ENCODE measurements at places on chromosomes 2 and 18. TPM values are rescaled to one million over a fixed set of nuclear protein-coding genes. Genes with fewer than 3 reads are reported as not detected.
A peak's percentile ranks its signal among the peaks of the same experiment; 100 is the strongest.

- no peak for DNase-seq
- H3K4me1 ChIP-seq: no peaks in the 10 kb centered on the region
- no peak overlapping the region for H3K4me3 ChIP-seq
- no peaks in the 10 kb centered on the region for H3K27me3 ChIP-seq
- H3K27ac ChIP-seq: no peak overlapping the region
These were observed 427.6 kb downstream of the BCL11A start for GRCh38 chr2:60125611-60126426.

DNA sequence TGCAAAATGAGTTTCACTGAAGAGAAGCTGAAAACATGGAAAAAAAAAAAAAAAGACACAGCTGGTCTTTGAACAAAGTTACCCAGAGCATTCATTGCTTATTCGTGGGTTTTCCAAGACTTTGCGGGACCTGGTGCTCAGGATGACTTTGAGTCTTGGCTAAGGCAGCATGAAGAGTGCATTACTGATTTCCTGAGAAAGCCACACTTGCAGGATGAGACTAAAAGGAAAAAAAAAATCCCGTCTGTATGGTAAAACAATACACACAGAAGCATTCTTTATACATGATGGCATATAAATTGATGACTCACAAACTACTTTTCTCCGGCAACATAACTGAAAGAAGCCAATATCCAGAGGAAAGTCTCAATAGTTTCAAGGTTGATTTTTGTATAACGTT lies 195.4 kb downstream of the SPP2 start:
- H3K4me1 ChIP-seq: no peaks in the 10 kb centered on the region
- no peak overlapping the region for H3K27ac ChIP-seq
- H3K27me3 ChIP-seq: no peaks in the 10 kb centered on the region
- no peak overlapping the region for H3K4me3 ChIP-seq

- H3K27me3 ChIP-seq: no peaks in the 10 kb centered on the region
- no peaks in the 10 kb centered on the region for H3K36me3 ChIP-seq
- no peak overlapping the region for H3K27ac ChIP-seq
- peaks cover 6% of the 10 kb centered on the region for H3K4me1 ChIP-seq
- no peak for DNase-seq
These were observed 51.0 kb upstream of the FAM117B start for GRCh38 chr2:202583709-202584219.

GRCh38 chr18:32888306-32888705 lies 115.5 kb upstream of the KLHL14 start:
- no peak for DNase-seq
- H3K27ac ChIP-seq: no peak overlapping the region
- H3K4me1 ChIP-seq: no peaks in the 10 kb centered on the region
- H3K36me3 ChIP-seq: no peaks in the 10 kb centered on the region
- no peaks in the 10 kb centered on the region for H3K27me3 ChIP-seq

DNA sequence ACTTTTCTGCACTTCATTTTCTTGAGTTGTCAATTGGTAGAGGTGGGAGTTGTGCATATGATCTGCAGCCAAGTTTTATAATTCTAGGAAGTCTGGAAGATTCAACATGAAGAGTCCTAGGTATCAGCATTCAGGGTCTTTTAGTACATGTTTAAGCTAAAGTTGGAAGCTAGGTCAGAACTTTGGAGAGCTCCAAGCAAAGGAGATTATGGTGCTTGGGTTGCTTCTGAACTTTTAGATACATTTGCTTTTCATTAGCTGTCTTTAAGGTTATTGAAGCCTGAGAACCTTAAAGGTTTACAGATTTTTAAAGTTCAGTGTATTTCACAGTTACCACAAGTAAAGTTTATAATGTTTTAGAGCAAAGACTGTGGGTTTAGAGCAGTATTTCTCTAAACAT lies 85.5 kb downstream of the EPC2 start:
- no peak for DNase-seq
- H3K27ac ChIP-seq: no peak overlapping the region
- no peaks in the 10 kb centered on the region for H3K27me3 ChIP-seq
- H3K4me1 ChIP-seq: no peaks in the 10 kb centered on the region

- H3K4me1 ChIP-seq: no peaks in the 10 kb centered on the region
- H3K4me3 ChIP-seq: no peak overlapping the region
- H3K27ac ChIP-seq: no peak overlapping the region
- no peaks in the 10 kb centered on the region for H3K36me3 ChIP-seq
- DNase-seq: no peak
- no peaks in the 10 kb centered on the region for H3K27me3 ChIP-seq
These were observed 805.7 kb downstream of the SLC4A3 start for GRCh38 chr2:220433131-220433530.

DNA sequence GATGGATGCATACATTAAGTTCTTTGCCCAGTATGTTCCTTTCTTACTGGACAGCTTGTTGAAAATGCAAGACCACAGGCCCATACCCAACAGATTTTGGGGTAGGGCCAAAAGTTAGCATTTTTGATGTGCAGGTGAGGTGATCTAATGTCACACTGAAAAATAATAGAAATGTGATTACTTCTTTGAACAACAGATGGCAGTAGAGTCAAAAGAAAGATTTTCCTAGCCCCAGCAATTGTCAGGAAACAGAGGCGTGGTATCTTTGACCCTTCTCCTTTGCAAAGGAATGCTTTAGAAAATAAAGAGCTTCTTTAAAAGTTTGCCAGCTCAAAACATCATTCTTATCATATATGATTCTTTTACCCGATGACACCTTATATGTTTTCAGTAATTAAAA lies 343.6 kb upstream of the SYT4 start:
- no peak overlapping the region for H3K4me3 ChIP-seq
- DNase-seq: no peak
- no peak overlapping the region for H3K27ac ChIP-seq
- no peaks in the 10 kb centered on the region for H3K4me1 ChIP-seq

DNA sequence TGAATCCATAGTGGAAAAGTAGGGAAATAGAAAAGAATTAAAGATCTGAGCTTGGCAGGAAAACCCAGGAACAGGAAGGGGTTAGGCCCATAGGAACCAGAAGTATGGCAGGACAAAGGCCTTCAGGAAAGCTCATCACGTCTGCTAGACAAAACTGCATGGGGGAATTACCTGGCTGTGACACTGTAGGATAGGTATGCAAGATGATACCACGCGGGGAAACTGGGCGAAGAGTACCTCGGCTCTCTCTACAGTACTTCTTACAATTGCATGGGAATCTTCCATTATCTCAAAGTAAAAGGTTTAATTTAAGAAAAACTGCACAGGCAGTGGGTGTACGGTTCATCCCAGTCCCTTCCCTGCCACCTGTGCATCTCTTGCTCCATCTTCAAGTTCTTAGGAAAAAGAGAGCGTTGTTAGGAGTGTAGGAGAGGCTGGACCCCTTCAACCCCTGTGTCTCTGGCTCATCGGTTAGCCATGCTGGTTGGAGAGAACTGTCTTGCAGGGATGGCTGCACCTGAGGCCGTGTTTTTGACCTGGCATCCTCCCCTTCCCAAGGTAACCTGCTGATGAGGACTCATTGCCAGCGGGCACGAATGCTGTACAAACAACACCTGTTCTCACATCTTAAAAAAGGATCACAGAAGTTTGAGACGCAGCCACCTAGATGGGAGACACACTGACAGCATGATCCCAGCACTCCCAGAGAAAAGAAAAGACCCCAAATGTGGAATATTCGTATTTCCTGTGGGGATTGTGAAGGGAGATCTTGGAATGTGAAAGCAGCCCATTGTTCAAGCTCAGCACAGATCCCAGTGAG lies 120.5 kb upstream of the COPS8 start:
- no peaks in the 10 kb centered on the region for H3K36me3 ChIP-seq
- no peak overlapping the region for H3K4me3 ChIP-seq
- H3K4me1 ChIP-seq: peaks cover 3% of the 10 kb centered on the region
- H3K27me3 ChIP-seq: no peaks in the 10 kb centered on the region

DNA sequence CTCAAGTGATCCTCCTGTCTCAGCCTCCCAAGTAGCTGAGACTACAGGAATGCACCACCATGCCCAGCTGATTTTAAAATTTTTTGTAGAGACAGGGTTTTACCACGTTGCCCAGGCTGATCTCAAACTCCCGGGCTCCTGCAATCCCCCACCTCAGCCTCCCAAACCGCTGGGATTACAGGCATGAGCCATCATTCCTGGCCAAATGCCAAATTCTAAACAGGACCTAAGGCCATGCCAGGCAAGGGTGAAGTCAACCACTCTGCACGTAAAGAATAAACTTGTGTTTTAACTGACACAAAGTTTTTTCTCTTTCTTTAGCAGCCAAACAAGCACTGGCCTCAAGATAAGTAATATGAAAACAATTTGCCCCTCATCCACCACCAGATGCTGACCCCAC lies 37.4 kb upstream of the SATB2 start:
- no peak for DNase-seq
- no peak overlapping the region for H3K4me3 ChIP-seq
- H3K27me3 ChIP-seq: no peaks in the 10 kb centered on the region
- no peaks in the 10 kb centered on the region for H3K36me3 ChIP-seq
- no peak overlapping the region for H3K27ac ChIP-seq
- H3K4me1 ChIP-seq: no peaks in the 10 kb centered on the region

- no peaks in the 10 kb centered on the region for H3K36me3 ChIP-seq
- no peaks in the 10 kb centered on the region for H3K4me1 ChIP-seq
- peak overlapping the region; percentile 6 for H3K4me3 ChIP-seq
- no peaks in the 10 kb centered on the region for H3K27me3 ChIP-seq
- peak overlapping the region; percentile 35 for H3K27ac ChIP-seq
- no peak for DNase-seq
These were observed 13.4 kb upstream of the MAP3K2 start for GRCh38 chr2:127400897-127401756.

- no peak for DNase-seq
- no peaks in the 10 kb centered on the region for H3K36me3 ChIP-seq
- H3K27ac ChIP-seq: no peak overlapping the region
- peaks cover 2% of the 10 kb centered on the region for H3K4me1 ChIP-seq
- no peak overlapping the region for H3K4me3 ChIP-seq
These were observed 143.7 kb upstream of the CCDC68 start for GRCh38 chr18:55102958-55103456.

- no peaks in the 10 kb centered on the region for H3K36me3 ChIP-seq
- no peak overlapping the region for H3K27ac ChIP-seq
- H3K27me3 ChIP-seq: no peaks in the 10 kb centered on the region
- H3K4me3 ChIP-seq: no peak overlapping the region
These were observed 1102.6 kb upstream of the PIK3C3 start for GRCh38 chr18:40852406-40852805.

- peaks cover 65% of the 10 kb centered on the region for H3K4me1 ChIP-seq
- H3K4me3 ChIP-seq: peak overlapping the region; percentile 1
- H3K27ac ChIP-seq: peak overlapping the region; percentile 70
- H3K36me3 ChIP-seq: peaks cover 37% of the 10 kb centered on the region
- no peak for DNase-seq
These were observed 87.8 kb upstream of the EML6 start for GRCh38 chr2:54635554-54636152.

DNA sequence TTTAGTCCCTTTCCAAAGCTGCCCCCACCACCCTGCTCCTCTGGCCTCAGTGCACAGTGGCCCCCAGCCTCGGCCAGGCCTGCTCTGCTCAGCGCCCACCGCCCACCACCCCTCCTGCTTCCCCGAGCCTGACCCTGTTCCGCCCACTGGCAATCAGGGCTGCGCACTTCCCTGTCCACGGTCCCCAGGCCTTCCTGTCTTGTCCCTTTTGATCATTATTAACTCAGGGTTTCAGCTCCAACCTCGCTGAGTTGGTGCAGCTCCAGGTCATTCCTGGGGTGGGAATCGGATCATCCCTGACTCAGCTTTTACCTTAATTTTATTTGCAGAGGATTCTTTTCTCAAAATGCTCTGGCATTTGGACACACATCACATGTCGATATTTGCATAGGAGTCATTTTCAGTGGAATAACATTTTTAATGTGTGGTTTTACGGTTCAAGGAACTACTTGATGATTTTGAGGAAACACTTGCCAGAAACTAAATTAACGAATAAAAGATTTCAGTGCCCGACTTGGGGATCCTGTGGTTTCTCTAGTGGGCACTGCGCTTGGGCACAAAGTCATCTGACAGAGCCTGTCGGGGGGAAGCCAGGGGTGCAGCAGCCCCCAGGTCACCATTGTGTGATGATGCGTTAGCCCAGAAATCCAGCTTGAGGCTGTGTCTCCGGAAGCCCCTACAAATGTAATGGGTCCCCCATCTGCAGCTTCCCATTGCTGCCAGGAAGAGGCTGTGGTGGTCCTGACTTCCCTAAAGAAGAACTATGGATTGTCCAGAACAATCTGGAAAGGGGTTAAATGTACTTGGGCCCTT lies 1.0 kb upstream of the ESPNL start:
- H3K36me3 ChIP-seq: no peaks in the 10 kb centered on the region
- no peaks in the 10 kb centered on the region for H3K4me1 ChIP-seq
- H3K4me3 ChIP-seq: no peak overlapping the region
- no peaks in the 10 kb centered on the region for H3K27me3 ChIP-seq

- no peak overlapping the region for H3K4me3 ChIP-seq
- no peaks in the 10 kb centered on the region for H3K27me3 ChIP-seq
- H3K27ac ChIP-seq: no peak overlapping the region
- no peaks in the 10 kb centered on the region for H3K36me3 ChIP-seq
- DNase-seq: no peak
These were observed 127.6 kb upstream of the TWIST2 start for GRCh38 chr2:238720232-238720672.

DNA sequence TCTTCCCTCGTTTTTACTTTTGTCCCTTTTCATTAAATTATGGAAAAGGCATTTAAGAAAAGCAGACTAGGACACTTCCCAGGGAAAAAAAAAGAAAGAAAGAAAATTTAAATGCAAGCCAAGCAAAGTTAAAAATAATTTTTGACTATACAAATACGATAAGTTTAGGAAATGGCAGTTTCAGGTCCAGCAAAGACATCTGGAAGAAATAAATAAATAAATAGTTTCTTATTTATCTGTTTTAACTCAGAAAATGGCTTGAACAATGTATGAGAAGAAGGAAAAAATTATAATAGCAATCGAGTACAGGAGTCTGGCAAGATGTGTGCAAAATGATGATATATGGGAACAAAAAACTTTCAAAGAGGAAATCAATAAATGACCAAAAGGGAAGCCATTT lies 114.6 kb upstream of the NCKAP5 start:
- DNase-seq: no peak
- no peak overlapping the region for H3K4me3 ChIP-seq
- H3K27ac ChIP-seq: no peak overlapping the region
- H3K36me3 ChIP-seq: no peaks in the 10 kb centered on the region

GRCh38 chr2:216474925-216475670 lies 23.5 kb upstream of the RPL37A start:
- H3K4me1 ChIP-seq: no peaks in the 10 kb centered on the region
- DNase-seq: no peak
- no peaks in the 10 kb centered on the region for H3K27me3 ChIP-seq
- no peak overlapping the region for H3K27ac ChIP-seq
- H3K36me3 ChIP-seq: peaks cover 8% of the 10 kb centered on the region

GRCh38 chr2:163155279-163155883 lies 316.8 kb upstream of the KCNH7 start:
- no peaks in the 10 kb centered on the region for H3K4me1 ChIP-seq
- H3K4me3 ChIP-seq: no peak overlapping the region
- no peaks in the 10 kb centered on the region for H3K27me3 ChIP-seq
- no peak for DNase-seq
- no peak overlapping the region for H3K27ac ChIP-seq

- DNase-seq: no peak
- H3K4me1 ChIP-seq: no peaks in the 10 kb centered on the region
- H3K27me3 ChIP-seq: no peaks in the 10 kb centered on the region
- H3K27ac ChIP-seq: no peak overlapping the region
- H3K4me3 ChIP-seq: no peak overlapping the region
- H3K36me3 ChIP-seq: peaks cover 6% of the 10 kb centered on the region
These were observed 88.2 kb downstream of the PKP4 start for GRCh38 chr2:158544998-158545397.

UGP2 gene
- polyA plus RNA-seq: 459 TPM

EVA1A gene
- polyA plus RNA-seq: 1.2 TPM

CMPK2 gene
- polyA plus RNA-seq: 3.6 TPM

TRIP12 gene
- polyA plus RNA-seq: 49.5 TPM

STPG4 gene
- polyA plus RNA-seq: not detected

CHST10 gene
- polyA plus RNA-seq: 0.60 TPM

OTX1 gene
- polyA plus RNA-seq: not detected

Measured in sigmoid colon (tissue), 7 donors.